Stimulated activated CD4-positive, alpha-beta T cell treated with anti-CD3 and anti-CD28 coated beads, Interleukin-2, amount 100 ng/mL, for 24 hours (primary cell): ENCODE measurements at places on chromosomes 7 and 10.

GRCh38 chr10:74921744-74922143 lies 95.3 kb downstream of the KAT6B start:
- no peak for DNase-seq

- DNase-seq = no peak
These were observed 139.9 kb downstream of the KCNMA1 start for GRCh38 chr10:77497748-77498147.

- DNase-seq = no peak
These were observed 23.0 kb downstream of the DBF4 start for GRCh38 chr7:87899255-87899654.

- DNase-seq = no peak
These were observed 36.8 kb upstream of the HSPA12A start for GRCh38 chr10:116779076-116779687.

DNA sequence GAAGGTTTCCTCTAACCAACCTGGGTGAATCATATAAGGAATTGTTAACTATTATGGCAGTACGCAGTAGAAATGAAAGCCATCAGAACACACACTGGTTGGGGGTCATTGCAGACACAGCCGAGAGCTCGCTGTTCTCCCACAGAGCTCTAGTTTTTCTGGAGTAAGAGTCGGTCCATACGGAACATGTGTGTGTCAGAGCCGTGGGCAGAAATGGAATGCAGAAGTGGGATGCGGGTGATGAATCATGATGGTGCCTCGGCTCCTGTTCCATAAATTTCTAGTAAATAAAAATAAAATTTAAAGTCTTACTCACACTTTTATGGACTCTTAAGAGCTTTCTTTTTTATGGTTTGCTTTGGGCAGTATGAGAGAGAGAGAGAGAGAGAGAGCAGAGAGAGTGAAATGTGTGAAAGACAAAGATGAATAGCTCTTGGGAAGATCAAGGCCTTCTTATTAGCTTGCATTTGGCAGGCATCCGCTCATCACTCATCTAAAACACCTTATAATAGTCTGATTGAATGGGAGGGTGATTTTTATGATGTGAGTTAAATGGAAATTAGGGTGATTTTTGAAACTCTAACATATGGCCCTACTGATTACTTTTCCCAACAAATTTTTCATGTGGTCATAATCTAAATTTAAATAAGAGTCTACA lies 98.8 kb upstream of the PFKP start:
- no peak for DNase-seq

DNA sequence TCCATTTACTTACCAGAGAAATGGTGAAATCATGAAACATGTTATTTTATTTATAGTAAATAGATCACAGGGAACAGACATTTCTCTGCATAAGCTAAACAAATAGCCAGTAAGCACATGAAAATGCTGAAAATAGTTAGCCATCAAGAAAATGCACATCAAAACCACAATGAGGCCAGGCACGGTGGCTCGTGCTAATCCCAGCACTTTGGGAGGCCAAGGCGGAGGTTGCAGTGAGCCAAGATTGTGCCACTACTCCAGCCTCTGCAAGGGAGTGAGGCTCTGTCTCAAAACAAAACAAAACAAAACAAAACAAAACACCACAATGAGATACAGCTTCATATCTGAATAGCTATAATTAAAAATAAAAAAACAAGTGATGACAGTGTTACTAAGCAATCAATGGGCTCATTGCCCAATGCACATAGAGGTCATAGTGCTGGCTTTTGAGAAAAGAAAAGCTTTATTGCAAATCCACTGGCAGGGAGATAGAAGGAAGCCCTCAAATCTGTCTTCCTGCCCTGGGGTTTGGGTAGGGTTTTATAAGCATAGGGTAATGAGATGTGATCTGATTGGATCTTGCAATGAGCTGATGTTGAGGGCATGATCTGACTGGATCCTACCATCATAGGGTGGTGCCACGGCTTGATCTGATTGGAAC lies 16.2 kb downstream of the CSTF2T start:
- DNase-seq = no peak

DNA sequence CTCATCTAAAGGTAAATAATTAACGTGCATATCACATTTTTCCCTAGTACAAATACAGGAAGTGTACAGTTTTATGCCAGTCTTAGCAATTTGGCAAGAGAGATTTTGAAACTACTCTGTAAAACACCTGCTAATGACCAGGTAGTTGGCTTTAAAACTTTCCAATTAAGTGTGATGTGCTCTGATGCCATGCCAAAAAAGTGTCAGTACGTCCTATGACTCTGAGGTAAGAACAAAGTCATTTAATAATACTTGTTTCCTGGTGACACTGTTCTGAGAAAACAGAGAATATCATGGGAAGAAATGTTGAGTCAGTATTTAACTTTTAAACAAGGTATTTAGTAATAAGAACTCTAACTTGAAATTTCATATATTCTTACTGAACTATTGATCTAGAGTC lies 9.6 kb downstream of the PDZD8 start:
- no peak for DNase-seq

- no peak for DNase-seq
These were observed 26.8 kb downstream of the TLX1 start for GRCh38 chr10:101157756-101158458.

GRCh38 chr10:75512203-75512933 lies 80.9 kb downstream of the LRMDA start:
- no peak for DNase-seq

GRCh38 chr7:28544453-28545117 lies 132.3 kb downstream of the CREB5 start:
- no peak for DNase-seq

GRCh38 chr10:102641402-102641801 lies 2.9 kb upstream of the TRIM8 start:
- no peak for DNase-seq

- DNase-seq = no peak
These were observed 17.1 kb downstream of the ENTPD7 start for GRCh38 chr10:99676426-99676825.

DNA sequence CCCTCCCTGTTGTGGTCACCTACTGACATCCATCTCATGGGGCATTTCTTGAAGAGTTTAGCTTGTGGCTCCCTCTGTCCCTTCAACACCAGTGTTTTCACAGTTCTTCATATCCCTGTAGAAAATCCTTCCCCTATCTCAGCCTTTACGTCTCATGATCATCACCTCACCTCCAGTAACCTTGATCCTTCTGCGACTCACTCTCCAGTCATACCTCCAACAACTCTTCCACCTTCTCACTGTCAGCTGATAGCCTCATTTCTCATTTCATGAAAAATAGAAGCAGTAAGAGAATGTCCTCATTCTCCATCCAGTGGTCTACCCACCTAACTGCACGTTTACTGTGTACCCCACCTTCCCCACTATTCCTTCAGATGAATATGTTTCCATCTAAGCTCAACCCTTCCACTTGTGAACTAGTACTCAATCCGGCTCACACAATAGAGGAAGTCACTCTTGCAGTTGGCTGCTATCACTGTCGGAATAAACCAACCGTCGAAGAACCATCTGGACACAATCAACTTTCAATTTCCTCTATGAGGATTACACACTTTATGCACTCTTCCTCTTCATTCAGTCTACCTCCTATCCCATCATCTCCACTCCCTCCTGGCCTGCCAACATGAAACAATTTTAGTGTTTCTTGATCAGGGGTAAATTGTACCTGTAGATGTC lies 256.0 kb downstream of the AHR start:
- no peak for DNase-seq

DNA sequence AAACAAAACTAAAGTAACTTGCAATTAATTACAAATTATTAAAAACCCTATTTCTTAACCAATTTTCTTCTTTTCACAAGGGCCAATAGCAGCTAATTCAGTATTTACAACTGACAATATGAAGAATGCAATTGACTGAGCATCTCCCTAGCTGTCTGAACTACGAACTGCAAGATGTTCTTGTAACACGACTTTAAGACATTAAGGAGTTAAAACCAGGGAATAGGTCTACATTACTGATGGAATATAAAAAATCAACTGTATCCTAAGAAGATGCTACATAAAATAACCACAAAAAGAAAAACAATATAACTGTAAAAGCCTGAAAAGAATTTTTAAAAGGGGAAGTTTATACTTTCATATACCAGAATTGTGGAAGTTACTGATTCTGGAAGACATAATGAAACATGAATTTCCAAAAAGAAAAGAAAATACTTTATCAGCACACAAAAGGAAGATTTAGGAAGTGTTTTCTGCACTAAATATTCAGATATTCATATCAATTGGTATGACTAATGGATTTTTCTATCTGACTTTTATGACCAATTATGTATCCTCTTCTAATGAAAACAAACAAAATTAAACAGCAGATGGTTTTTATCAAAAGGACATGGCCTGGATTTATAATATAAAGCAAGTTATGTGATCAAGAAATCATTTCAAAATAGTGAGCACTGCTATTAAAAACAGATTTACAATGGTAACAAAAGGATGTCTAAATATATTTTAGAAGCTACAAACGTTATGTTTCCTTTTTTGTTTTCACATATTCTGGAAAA lies 1.6 kb downstream of the GPR22 start:
- no peak for DNase-seq

DNA sequence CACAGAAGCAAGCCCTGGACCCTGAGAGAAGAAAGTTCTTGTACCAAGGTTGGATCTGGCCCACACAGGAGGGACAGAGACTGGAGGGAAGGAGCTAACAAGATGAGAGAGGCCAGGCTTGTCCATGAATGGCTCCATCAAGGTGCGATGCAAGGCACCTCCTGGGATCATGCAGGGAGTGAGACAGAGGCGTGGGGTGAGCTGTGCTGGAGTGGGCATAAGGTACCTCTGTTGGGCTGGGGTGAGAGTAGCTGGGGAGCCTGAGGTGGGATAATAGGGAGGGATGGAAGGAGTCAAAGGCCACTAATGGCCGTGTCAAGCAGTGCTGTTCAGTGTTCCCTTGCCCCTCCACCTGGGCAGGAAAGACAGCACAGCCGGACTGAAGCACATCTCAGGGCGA lies 9.9 kb downstream of the TMEM72 start:
- no peak for DNase-seq

GRCh38 chr10:16828114-16828568 lies 10.9 kb upstream of the RSU1 start:
- DNase-seq = peak; percentile 58

GRCh38 chr10:116183733-116184511 lies 89.1 kb downstream of the GFRA1 start:
- DNase-seq = no peak

DNA sequence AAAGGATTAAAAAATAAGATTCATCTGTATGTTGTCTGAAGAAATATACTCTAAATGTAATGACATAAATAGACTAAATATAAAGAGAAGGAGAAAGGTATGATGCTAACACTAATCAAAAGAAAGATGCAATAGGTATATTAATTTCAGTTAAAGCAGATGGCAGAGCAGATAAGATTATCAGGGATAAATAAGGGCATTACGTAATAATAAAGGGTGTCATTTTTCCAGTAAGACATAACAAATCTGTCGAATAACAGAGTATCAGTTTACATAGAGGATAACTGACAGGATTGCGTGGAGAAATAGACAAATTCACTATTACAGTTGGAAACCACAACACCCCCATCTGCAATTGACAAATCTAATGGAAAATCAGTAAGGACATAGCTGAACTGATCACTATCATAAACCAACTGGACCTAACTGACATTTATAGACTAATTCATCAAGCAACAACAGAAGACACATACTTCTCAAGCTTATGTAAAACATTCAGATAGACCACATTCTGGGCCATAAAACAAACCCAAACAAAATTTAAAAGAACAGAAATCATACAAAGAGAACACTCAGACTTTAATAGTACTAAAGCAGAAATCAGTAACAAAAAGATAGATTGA lies 384.1 kb upstream of the COBL start:
- DNase-seq = no peak

- no peak for DNase-seq
These were observed 1.7 kb downstream of the TACR2 start for GRCh38 chr10:69415049-69415448.

- no peak for DNase-seq
These were observed 338.6 kb upstream of the VWC2 start for GRCh38 chr7:49434846-49435245.

DNA sequence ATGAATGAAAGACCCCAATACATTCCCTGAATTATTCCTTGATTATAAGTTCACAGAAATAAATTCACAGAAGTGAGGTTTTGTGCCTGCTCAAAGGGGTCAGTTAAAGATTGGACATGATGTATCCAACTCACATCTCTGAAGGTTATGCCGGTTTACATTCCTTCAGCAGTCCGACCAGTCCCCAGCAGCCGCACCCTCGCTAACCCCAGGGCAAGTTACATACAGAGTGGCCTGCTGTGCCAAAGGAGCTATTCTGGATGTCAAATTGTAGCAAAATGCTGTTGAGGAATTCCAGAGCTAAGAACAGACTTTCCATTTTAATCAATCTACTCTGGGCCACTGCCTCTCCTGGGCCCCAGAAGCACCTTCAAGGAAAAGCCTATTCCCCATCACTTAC lies 20.3 kb downstream of the PSAP start:
- no peak for DNase-seq

DNA sequence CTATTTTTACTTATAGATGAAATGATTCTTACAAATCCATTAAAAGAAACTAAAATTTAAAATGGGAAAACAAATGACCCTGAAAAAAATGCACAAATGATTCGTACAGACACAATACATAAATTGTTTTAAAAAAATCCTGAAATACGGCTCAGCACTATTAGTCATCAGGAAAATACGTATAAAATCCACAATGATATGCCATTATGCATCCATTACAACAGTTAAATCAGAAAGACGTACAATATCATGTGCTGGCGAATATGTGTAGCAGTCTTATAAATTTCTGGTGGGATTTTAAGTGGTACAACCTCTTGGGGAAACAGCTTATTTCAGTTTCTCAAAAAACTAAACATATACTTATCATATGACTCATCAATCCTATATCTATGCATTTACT lies 600.1 kb upstream of the STEAP1 start:
- DNase-seq = no peak

GRCh38 chr10:86775056-86775869 lies 18.8 kb downstream of the BMPR1A start:
- no peak for DNase-seq

DNA sequence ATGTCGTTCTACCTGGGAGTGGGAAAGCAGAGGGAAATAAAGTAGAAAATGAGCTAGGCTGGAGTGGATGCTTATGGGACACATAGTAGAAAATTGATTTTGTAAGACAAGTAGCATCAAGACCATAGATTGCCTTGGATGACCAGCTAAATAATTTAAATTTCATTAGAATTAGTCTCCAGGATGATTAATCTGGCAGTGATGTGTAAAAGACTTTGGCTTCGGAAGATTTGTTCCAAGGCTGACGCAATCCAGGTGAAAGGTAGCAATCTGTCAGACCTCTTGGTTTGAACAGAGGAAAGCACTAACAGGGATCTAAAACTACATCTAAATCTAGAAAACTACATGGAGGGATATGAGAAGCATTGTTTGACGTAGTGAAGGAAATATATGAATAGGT lies 236.5 kb downstream of the ARL4A start:
- no peak for DNase-seq

DNA sequence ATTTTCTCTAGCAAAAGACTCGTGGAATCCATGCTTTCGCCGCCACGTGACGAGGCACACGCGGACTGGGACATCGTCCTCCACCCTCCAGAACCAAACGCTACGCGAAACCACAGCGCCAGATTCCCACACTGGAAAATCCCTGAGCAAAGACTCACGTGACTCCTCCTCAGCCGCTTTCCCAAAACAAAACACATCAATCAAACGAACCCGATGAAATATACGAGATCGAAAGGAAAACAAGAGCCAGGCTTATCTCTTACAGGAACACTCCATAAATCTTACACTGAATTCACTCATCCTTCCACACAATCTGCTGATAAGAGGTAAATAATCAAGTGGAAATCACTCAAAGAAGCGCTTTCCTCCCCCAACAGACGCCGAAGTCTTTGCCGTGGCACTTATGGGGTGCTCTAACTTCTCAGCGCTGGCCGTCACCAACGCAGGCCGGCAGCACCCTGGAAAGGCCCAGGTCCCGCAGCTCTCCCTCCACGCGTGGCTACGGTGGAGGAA lies 23.8 kb downstream of the DIP2C start:
- DNase-seq = no peak
